Right renal pelvis (tissue), 4 donors: ENCODE measurements at places on chromosomes 2 and 18. TPM values are rescaled to one million over a fixed set of nuclear protein-coding genes. Genes with fewer than 3 reads are reported as not detected.

INO80B gene
- polyA plus RNA-seq, result 29.5 TPM

APCDD1 gene
- polyA plus RNA-seq, result 109 TPM

PARD3B gene
- 38.8 TPM for polyA plus RNA-seq

ARL5A gene
- 42.0 TPM for polyA plus RNA-seq

NFU1 gene
- polyA plus RNA-seq, result 64.6 TPM

SNORC gene
- 2.1 TPM for polyA plus RNA-seq

MAP3K20 gene
- 30.2 TPM for polyA plus RNA-seq

PLGLB1 gene
- 7.0 TPM for polyA plus RNA-seq

CRYGD gene
- polyA plus RNA-seq, result not detected

POTEI gene
- polyA plus RNA-seq, result not detected

REEP1 gene
- polyA plus RNA-seq, result 3.6 TPM

- DNase-seq, result no peak
These were observed 4.1 kb upstream of the ZNF397 start for GRCh38 chr18:35236571-35237363.

DNA sequence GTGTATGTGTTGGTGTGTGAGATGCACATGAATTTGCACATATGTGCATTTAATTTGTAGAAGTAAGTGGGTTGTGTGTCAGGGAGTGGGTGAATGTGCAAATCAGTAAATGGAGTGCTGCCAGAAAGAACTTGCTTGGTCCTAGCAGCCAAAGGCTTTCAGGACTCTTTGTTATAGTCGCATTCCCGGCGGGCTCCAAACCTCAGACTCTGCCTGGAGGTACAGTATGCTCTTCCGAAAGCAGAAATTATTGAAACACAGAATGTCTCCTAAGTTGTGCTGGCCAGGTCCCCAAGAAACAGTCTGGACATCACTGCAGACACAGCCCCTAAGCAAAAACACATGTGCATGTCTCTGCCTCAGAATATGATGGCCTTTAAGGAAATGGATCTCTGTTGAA lies 232.4 kb downstream of the INSIG2 start:
- no peak for DNase-seq

- DNase-seq, result no peak
These were observed 6.9 kb downstream of the ZNF24 start for GRCh38 chr18:35337286-35337685.

DNA sequence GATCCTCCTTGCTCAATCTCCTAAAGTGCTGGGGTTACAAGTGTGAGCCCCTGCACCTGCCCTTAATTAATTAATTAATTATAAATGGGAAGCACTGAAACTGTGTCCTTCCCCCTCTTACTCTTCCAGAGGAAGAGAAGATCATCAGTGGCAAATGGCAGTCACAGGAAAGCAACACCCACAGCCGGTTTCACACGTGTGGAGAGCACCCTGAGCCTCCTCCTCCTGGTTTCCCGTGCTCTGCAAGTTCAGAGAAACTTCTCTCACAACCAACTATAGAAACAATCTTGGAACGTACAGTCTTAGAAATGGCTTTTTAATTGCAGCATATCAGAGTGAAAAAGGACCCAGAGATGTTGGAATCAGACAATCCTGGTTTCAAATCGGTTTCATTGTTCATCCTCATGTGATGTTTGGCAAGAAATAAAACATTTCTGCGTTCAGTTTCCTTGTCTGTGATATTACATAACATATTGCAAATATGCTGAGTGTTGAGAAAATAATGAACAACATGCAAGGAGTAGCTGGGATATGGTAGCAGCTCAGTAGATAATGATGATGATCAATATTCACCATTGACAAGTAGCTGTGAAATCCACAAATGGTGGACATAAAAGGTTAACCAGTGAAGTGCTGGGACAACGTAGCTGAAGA lies 141.0 kb upstream of the KCTD1 start:
- no peak for DNase-seq

- DNase-seq, result no peak
These were observed 4.2 kb downstream of the CIB4 start for GRCh38 chr2:26636935-26637334.

- no peak for DNase-seq
These were observed 189.2 kb downstream of the NCK2 start for GRCh38 chr2:105933906-105934305.

DNA sequence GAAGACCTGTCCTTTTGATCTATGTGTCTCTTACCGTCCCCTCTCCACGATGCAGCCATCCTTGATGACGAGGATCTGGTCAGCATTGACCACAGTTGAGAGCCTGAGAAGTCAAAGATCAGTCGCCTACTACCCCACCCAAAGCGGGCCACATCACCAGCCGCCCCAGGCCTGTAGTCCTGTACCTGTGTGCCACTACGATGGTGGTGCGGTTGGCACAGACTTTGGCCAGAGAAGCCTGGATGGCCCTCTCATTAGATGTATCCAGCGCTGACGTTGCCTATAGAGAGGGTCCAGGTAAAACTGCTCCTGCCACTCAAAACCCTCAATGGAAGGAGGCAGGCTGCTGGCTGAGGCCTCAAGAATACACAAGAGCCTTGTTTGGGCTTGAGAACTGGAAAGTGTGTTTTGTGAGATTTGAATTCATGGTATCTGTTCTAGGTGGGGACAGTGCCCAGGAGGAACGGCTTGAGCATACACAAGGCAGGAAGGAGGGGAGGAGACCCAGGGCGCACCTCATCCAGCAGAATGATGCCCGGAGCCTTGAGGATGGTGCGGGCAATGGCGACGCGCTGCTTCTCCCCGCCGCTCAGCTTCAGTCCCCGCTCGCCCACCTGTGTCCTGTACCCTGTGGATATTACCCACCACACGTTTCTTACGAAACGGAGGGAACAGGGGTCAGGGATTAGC lies 3.8 kb downstream of the ZFAND2B start:
- DNase-seq, result no peak

GRCh38 chr2:148638543-148638942 lies 6.0 kb upstream of the EPC2 start:
- no peak for DNase-seq

GRCh38 chr2:134406736-134407135 lies 152.9 kb downstream of the MGAT5 start:
- no peak for DNase-seq

GRCh38 chr2:64837925-64838641 lies 151.1 kb upstream of the SLC1A4 start:
- no peak for DNase-seq

DNA sequence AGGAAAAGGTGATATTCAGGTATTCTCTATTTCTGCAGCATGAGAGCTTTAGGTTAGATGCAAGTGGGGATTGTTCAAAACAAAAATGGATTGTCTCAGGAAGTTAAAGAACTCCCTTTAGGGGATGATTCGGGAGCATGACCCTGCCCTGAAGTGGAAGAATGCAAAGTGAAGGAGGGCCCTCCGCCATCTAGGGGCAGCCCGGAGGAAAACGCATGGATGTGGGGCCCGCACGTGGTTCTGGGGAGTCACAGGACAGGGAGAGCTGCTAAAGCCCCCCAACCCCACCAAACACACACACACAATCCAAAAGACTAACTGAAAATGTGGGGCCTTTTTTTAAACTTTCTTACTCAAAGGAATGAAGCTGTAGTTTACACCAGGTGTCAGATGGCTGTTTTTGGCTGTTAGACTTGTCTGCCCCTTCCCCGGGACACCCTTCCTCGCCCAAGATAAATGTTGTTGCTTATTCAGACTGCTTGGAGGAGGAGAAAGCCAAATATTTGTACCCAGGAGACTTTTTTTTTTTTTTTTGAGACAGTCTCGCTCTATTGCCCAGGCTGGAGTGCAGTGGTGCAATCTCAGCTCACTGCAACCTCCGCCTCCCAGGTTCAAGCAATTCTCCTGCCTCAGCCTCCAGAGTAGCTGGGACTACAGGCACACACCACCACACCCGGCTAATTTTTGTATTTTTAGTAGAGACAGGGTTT lies 78.8 kb downstream of the HNRNPLL start:
- no peak for DNase-seq

DNA sequence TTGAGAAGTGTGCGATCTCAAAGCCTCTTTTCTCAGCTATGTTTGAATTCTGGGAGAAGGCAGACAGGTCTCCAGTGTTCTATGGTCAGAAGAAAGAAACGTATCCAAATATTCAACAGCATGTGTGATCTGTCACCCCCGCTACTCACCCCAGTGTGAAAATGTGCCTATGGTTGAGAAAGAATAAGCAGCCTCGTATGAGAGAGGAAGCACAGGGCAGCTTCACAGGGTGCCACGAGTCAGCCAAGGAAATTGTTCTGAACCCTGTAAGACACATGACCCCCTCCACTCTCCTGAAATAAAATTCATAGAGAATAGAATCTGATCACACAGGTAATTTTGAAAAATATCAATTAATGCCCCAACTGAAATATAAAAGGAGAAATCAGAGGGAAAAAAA lies 8.0 kb upstream of the SF3B1 start:
- no peak for DNase-seq

DNA sequence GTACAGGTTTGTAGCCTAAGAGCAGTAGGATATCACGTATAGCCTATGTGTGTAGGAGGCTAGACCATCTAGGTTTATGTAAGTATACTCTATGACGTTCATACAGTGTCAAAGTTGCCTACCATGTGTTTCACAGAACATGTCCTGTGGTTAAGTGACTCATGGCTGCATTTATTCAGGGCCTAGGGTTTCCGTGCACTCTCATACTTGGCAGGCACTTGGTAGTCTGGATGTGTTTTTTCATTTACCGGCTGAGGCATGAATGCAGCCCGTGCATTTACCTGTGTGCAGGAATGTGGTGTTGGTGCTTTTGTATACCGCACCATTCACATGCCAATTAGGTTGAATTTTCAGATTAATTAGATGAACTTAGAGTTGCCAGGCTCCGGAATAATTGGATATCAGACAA lies 43.4 kb downstream of the MYL12B start:
- DNase-seq, result no peak

GRCh38 chr2:127541809-127542208 lies 6.3 kb downstream of the MYO7B start:
- no peak for DNase-seq

GRCh38 chr2:98709535-98709934 lies 21.4 kb downstream of the MGAT4A start:
- no peak for DNase-seq

- DNase-seq, result no peak
These were observed 256.9 kb upstream of the COPS8 start for GRCh38 chr2:236828820-236829219.

- DNase-seq, result no peak
These were observed 22.7 kb upstream of the SPR start for GRCh38 chr2:72864500-72864899.

DNA sequence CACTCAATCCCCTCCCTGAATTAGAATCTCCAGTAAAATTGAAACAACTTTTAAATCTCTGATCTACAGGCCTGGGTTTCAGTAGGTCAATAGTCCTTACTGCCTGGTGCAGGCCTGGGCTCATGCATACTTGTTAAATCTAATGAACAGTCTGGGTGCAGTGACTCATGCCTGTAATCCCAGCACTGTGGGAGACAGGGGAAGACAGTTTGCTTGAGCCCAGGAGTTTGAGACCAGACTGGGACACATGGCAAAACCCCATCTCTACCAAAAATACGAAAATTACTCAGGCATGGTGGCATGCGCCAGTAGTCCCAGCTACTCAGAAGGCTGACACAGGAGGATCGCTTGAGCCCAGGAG lies 94.7 kb upstream of the SP3 start:
- no peak for DNase-seq

GRCh38 chr2:218371983-218372350 lies 10.1 kb upstream of the SLC11A1 start:
- DNase-seq, result no peak

DNA sequence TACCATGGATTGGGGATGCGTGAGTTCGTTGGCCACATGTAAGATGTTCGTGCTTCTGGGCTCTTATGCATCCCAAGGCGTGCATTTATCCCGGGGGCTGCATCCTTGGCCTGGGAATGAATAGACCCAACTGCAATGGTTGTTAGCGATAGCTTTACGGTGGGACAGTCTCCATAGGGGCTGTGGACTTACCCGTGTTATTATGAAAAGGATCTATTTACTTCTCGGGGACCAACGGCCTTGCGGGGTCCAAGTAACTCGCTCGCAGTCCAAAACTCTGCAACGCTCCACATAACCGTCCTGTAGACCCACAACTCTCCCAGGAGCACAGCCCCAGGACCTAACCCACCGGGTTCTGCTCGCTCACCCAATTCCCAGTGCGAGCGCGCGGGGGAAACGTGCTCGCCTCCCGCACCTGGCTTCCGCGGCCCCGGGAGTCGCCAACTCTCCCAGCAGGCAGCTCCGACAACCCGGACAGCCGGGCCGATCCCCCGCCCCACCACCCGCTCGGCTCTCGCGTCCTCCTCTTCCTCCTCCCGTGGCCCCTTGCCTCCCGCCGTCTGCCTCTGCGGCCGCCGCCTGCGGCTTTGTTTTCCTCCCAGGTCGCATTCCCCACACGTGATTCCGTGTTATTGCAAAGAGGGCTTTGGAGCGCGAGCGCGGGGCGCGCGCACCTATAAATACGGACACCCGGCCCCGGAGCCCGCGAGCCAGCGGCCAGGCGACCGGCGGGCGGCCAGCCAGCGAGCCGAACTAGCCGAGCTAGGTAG lies at the start of gene CABLES1:
Gene CABLES1 (plus strand): TSS at position 706 of the 770 bp plus-strand sequence. CDS start 278 bp downstream, outside the sequence.
- DNase-seq, result no peak

GRCh38 chr2:54561010-54561409 lies 104.9 kb downstream of the SPTBN1 start:
- DNase-seq, result no peak
